Mesenchymal stem cell (in vitro differentiated cells and primary cell): ENCODE measurements at places on chromosomes 12 and 14.

GRCh38 chr14:64232095-64232838 is 61.9 kb downstream of the ESR2 start:
- DNase-seq, result peak; percentile 97

DNA sequence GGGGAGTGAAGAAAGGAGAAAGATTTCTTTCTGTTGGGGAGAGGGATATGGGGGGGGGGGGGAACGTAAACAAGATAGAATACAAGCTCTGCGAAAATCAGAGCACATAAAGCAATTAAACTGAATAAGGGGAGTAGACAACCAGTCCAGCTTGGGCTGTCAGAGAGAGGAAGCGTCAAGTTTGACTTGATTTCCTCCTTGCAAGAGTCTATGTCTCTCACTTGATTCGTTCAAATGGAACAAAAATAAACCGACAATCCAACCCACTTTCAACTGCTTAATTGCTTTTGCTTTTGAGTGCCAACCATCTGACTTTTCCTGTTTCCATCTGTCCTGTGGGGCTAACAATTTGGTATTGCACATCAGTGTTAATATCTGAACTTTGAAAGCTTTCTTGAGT is 942 bp downstream of the SYT1 start:
- DNase-seq, result no peak

DNA sequence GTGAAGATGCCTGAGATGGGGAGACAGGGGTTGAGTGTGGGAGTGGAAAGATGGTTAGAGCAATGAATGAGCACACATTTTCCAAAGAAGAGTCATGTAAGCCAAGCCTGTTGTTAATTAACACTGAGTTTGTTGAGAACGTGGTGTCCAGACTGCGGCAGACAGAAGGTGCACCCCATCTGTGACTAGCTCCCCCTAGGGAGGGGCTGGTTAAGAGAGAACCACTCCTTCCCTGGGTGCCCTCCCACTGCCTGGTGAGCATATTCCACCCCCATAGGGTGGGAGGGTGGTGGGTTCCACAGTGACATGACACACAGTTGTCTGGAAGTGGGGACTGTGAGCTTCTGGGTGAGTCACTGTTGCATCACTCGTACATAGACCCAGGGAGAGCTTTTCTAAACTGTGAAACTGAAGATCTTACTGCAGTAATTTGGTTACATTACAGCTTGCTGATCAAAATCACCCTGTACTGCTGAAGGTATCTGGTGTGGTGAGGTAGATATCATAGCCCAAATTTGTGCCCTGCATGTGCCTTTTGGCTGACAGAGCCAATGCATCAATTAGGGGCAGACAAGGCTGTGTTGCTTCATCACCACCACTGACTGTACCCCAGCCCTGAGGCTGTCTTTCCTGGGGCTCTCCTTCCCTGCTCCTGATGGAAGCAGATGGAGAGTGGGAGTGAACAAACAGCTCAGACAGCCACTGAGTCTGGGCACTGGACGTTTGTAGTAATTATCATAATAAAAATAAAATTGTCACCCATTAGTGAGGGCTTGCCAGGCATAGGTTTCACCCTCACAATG is 150.9 kb downstream of the EMP1 start:
- DNase-seq, result peak; percentile 18

DNA sequence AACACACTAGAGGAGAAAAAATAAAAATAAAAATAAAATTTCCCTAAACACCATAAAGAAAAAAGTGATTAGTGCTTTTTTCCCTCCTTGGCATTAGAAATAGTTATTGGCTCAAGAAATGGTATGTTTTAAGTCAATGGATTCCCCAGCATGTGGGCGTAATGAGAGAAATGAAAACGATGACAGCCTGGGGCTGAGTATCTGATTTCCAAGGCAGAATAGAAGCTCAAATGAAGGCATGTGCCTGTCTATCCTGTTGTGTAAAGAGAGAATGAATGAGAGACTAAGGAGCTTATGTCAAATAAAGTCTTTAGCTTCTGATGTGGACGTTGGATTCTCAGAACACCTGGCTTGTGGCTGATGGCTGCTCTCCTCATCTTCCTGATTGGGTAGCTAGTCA is 1408.4 kb upstream of the TMEM132C start:
- no peak for DNase-seq

GRCh38 chr12:2501464-2502191 is 293.1 kb upstream of the FKBP4 start:
- no peak for DNase-seq

DNA sequence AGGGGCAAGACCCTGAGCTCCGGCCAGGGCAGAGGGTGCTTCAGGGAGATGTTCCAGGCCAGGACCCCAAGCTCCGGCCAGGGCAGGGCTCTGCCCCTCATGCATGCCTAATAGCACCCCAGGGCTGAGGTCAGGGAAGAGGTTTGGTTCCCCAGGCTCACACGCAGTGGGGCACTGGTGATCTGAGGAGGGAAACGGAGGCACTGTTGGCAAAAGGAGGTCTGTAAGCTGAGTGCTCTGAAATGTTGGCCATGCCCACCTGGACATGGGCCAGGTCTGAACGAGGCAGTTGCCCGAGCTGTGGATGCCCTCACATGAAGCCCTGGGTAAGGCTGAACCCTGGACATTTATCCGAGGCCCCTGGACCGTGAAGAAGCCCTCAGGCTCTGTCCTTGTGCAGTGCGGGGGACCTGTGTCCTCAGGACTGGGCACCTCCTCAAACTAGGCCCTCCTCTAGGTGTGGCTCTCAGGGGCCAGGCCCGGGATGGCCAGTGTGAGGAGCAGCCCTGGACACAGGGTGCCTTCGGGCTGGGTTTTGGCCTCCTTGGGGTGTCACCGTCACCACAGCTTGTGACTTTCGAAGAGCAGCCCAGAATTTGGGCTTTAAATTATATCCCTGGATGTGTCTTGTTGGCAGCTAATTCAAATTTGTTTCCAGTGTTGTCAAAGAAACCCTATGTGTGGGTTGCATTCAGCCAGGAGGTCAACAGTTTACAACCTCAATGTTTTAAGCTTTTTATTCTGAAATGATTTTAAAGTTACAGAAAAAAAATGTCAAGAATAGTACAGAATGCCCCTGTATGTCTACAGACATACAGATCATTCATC is 66.8 kb downstream of the ADGRD1 start:
- no peak for DNase-seq

GRCh38 chr12:15982071-15982470 is 70.9 kb downstream of the DERA start:
- no peak for DNase-seq

GRCh38 chr12:2643576-2644135 is 151.1 kb upstream of the FKBP4 start:
- DNase-seq, result no peak

DNA sequence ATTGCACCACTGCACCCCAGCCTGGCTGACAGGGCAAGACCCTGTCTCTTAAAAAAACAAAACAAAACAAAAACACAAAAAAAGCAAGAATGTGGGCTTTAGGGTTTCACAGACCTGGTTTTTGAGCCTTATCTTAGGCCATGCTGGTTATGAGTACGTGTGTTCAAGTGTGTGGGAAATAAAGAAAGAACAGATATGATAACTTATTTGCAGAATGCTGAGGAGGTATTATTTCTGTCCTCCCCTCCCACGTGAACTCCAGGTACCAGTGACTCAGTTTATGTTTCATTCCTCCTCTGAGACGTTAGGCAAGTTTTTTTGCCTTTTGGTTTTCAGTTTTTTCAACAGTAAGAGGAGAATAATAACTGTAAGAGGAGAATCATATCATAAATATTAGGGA is 49.3 kb downstream of the PCNX1 start:
- no peak for DNase-seq

DNA sequence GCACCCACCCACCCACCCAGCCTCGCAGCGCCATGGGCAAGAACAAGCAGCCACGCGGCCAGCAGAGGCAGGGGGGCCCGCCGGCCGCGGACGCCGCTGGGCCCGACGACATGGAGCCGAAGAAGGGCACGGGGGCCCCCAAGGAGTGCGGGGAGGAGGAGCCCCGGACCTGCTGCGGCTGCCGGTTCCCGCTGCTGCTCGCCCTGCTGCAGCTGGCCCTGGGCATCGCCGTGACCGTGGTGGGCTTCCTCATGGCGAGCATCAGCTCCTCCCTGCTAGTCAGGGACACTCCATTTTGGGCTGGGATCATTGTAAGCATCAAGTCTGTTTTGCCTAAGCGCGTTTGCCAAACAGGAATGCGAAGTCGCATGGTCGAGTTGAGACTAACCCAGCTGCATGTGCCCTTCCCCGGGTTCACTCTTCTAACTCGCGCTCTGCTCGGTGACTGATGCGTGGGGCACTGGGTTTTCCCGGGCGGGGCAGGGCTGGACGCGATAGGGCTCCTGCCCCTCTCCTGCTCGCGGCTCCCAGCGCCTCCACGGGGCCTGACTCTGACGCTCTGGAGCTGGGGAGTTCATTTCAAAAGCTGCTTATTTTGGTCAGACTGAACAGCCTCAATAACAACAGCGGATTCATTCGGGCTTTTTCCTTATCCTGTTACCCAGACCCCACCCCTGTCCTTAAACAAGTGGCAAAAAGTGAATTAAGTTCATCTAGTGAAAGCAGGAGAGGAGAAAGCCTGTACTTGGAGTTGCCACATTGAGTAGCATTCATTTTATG is 458 bp downstream of the SSPN start:
- peak; percentile 60 for DNase-seq

- no peak for DNase-seq
Measured at GRCh38 chr14:34164162-34164864, 213.4 kb upstream of the EGLN3 start.

- DNase-seq, result peak; percentile 70
Measured at GRCh38 chr12:110262442-110263388, 18.3 kb upstream of the ATP2A2 start.

- DNase-seq, result no peak
Measured at GRCh38 chr14:69982220-69982839, 103.1 kb downstream of the SMOC1 start.

DNA sequence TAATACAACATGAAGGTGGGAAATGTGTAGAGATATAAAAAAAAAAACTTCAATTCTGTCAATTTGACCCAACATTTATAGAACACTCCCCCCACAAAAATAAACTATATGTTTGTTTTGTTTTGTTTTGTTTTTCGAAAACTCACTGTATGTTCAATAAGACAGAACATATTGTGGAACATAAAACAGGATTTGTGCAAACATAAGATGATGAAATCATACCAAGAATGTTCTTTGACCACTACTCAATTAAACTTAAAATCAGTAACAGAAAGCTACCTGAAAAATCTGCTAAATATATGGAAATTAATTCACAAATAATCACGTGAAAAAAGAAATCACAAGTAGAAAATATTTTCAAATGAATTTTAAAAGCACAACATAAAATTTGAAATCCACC is 61.2 kb downstream of the PAWR start:
- no peak for DNase-seq

DNA sequence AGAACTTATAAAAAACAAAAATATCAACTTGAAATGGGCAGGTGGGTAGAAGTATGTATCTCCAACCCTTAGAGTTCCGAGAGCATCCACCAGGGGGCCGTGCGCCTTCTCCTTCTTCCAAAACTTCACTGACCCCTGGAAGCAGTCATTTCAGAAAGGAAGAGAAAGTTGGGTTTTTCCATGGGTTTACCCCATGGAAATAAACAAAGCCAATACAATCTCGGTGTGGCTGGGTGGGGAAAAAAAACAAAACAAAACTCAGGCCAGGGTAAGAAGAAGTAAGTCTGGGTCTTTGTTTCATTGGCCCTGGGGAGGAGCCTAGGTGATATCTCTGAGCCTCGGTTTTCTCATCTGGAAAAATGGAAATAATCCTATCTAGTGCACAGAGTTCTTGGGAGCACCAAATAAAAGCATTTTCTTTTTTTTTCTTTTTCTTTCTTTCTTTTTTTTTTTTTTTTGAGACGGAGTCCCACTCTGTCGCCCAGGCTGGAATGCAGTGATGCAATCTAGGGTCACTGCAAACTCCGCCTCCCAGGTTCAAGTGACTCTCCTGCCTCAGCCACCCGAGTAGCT is 33.6 kb upstream of the HNF1A start:
- DNase-seq, result peak; percentile 56

DNA sequence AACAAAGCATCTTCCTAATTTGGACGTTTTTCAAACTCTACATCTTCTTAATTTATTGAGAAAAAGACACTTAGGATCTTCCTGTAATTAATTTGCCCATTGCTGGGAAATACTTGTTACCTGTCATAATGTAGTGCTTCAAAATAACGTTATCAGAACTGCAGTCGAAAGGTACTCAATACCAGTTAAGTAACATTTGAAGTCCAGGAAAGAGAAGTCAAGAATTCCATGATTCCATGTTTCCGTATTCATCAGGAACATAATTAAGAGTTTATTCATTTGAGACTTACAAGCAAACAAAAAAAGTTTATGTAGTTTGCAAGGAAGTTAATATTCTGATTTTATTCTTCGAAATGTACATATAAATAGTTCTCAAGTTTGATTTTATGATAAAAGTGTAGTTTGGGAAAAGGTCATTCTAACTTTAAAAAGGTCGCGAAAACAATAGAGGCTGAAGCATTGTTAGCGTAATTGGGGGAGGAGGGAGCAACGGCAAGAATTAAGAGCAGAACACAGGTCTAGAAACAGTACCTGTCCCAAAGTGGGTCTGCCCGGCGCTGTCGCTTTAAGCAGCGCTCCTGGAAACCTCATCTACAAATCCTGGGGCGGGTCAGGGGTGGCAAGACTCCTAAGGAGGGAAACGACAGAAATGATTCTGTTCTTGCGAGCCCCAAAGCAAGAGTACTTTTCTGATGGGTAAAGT is 1.2 kb upstream of the KCNMB4 start:
- DNase-seq, result no peak

DNA sequence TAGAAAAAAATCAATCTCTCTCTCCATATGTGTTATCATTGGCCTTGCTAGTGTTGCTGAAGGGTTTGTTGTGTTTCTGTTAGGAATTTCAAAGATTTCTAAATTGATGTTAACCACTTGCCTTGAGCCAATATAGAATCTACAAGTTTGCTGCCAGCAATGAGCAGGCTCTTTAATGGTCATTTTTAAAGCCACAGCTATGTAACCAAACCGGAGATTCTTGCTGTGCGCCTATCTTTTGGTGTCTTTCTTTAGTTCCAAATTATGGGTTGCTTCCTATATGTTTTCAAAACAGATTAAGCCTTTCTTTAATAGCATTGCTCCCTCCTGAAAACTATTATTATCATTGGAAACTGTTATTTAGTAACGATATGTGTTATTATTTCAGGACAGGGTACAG is 545.7 kb downstream of the DIO2 start:
- no peak for DNase-seq

GRCh38 chr12:64457032-64457431 is 5.1 kb downstream of the TBK1 start:
- peak; percentile 56 for DNase-seq

GRCh38 chr14:52413729-52414408 is 99.8 kb downstream of the PTGER2 start:
- DNase-seq, result peak; percentile 8
